ENCODE measurements at places on chromosomes 7 and 10.

DNA sequence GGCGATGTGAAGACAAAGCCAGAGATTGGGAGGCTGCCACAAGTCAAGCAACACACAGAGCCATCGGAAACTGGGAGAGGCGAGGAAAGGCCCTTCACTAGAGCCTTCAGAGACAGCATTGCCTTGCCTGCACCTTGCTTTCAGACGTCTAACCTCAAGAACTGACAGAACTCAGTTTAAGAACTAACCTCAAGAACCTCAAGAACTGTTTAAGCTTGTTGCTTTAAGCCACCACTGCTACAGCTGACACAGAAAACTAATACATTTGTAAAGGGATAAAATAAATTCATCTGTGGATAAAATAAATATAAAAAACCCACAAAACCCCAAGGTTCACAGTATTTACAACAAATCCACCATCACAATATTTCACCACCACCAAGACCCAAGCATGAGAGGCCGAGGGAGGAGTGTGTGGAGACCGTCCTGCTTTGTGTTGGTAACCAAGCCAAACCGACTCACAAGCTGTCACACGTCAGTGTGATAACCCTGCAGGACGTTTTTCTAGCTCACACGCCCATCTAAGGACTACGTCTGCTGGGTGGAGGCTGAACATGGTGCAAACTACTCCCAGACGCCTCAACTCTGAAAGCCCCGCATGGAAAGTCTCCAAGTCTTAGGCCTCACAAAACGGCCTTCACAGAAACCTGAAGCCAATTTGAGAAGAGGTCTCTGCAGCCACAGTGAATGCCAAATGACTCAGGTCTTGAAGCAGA, 116.8 kb downstream of the ABLIM1 start:
- peak; percentile 49 for DNase-seq

GRCh38 chr10:63337455-63338251, 128.1 kb downstream of the JMJD1C start:
- no peak for DNase-seq

DNA sequence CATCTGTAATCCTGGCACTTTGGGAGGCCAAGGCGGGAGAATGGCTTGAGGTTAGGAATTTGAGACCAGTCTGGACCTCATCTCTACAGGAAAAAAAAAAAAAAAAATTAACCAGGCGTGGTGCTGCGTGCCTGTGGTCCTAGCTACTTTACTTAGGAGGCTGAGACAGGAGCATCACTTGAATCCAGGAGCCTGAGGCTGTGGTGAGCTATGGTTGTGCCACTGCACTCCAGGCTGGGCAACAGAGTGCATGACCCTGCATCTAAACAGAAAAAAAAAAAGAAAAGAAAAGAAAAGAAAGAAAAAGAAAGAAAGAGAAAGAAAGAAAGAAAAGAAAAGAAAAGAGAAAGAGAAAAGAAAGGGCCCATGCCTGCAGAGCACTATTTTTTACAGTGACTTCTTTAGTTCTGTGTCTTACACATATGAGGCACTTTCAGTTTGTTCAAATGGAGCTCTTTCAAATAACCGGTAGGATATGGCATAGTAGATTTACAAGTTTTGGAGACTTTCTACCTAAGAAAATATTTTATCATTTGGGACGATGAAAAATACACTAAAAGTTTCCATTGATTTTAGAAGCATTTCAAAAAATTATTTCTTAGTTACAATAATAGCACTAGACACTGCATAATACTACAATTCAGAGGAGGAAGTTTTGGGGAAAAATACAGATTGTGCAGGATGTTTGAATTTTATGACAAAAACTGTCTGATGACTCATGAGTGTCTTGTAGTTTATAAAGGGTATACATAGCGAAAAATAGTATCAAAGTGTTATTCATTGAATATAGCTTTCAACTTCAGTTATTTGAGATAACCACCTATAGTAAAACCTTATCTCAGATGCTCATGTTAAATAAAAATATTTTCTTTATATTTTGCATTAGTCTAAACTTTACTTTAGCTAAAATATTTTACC, 75.9 kb downstream of the MDFIC start:
- DNase-seq = no peak

GRCh38 chr7:30735631-30736030, 16.3 kb upstream of the INMT start:
- DNase-seq = no peak

DNA sequence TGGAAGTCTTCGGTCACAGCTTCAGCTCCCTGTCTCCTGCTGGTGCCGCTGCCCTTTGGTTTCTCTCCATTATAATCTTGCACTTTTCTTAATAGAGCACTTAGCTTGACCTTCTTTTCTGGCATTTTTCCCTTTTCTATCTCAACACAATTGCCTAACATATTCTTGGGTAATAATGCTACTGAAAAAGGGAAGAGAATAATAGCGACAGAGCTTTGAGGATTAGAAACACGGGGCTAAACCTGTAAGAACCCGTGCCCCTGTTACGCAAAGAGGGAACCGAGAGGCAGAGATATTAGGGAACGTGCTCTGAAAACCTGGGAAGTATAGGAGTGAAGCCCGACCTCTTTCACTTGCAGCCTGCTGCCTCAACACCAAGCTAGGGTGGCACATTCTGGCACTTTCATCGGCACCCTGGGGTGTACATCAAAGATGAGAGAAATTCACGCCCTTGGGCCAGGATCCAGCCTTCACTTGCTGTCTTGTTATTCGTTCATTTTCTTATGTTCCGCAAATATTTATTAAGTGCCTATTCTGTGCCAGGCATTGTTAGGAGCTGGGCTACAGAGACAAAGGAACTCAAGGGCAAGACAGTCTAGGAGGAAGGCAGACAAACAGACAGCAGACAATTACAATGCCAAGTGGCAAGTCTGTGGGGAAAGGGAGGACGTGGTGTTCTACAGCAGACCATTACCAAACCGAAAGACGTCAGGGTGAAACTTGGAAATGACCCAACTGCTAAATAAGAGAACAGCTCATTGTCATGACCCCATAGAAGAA, 33.0 kb upstream of the GALNTL5 start:
- DNase-seq = no peak

DNA sequence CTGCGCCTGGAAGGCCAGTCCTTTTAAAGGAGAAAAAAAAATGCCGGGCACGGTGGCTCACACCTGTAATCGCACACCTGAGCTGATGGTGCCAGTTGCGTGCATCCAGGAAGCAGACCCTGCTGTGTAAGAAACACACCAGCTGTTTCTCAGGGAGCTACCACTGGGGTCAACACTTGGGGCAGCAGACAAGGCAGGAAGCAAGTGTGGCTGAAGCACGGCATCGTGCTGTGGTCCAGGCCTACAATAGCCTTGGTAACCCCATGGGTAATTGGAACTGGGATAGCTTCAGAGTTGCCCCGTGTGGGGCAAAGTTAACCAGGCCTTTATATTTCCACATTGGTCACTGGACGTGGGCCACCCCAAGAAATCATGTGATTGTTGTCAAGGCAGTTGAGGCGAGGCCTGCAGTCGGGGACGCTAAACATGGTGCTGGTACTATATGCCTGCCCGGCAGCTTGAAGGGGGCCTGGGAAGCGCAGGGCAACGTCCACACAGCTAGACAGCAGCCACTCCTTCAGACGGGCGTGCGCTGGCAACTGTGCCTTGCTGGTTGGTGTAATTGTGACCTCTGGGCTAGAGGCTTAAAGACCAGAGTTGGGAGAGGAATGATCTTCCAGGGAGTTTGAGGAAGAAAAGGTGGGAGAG, 2.5 kb upstream of the TACR2 start:
- no peak for DNase-seq

DNA sequence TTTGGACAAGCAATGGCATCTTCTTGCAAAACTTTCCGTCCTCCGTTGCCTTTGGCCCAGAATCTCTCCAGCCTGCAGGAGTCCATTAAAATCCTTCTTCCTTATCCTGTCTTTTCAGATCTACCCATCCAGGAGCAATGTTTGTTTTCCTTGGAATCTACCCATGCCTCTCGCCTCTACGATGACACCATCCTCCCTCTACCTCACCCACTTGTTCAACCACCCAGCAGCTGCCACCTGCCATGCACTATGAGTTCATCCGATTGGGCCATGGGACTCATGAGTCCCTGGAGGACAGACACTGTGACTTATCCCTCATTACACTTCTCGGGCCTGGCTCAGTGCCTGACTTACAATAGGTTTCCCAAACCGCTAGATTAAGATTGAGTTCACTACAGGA, 26.8 kb upstream of the MGMT start:
- DNase-seq = no peak

DNA sequence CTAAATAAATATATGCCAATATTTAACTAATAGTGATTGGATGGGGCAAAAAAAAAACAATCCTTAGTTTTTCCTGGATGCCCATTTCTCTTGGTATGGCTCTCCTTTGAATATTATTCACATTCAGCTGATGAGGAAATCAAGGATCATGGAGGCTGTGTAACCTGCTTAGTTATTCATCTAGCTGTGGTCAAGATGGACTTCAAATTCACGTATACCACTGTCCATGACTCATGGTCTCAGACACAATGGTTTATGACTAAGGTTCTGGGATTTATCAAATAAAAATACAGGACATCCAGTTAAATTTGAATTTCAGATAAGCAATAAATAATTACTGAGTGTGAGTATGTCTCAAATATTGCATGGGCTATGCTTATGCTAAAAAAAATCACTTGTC, 191.5 kb upstream of the CELF2 start:
- DNase-seq = peak; percentile 90

DNA sequence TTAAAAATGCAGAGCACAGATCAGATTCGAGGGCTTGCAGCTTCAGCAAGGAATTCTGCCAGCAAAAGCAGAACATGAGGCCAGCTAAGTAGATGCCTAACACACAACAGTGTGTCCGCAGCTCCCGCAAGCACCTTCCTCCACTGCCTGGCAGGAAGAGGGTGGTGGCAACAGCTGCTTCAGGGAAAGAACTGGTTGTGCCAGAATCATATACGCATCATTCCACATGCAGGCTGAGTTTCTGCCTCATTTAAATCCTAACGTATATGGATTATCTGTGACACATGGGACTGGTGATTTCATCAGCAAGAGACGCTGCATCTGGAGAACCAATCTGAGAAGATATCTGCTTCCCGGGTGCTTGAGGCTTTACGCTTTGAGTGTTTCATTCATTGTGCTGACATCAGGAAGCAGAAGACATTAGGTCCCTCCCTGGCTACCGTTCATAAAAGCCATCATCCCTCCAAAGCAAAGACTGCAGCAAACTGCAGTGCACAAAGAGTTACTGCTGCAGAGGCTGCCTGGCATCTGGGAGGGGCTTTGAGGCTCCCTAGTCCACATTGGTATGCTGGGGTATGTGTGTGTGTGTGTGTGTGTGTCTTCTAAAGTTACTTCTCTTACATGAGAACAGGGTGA, 78.8 kb downstream of the FAM13C start:
- no peak for DNase-seq

DNA sequence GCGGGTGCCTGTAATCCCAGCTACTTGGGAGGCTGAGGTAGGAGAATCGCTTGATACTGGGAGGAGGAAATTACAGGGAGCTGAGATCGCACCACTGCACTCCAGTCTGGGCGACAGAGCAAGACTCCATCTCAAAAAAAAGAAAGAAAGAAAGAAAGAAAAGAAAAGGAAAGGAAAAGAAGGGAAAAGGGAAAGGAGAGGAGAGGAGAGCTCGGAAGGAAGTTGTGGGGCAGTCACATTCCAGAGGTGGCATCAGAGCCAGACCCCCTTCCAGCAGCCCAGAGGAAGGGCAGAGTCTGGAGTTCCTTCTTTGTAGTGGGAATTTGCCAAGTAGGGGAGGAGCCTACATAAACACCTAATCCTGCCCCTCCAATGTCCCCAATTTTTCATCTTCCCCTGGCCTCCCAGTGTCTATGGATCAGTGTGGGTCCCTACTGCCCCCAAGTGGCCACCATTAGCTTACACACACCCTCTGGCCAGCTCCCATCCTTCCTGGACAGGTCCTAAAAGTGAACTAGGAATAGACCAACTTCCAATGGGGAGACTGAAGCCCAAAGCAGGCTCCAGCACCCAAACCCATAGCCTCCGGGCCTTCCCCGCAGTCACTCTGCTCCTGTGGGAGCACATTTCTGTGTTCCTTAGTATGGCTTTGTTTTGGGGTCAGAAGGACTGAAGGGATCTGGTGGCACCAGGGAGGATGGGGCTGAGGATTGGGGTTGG, 39.6 kb upstream of the HSPB1 start:
- peak; percentile 73 for DNase-seq

DNA sequence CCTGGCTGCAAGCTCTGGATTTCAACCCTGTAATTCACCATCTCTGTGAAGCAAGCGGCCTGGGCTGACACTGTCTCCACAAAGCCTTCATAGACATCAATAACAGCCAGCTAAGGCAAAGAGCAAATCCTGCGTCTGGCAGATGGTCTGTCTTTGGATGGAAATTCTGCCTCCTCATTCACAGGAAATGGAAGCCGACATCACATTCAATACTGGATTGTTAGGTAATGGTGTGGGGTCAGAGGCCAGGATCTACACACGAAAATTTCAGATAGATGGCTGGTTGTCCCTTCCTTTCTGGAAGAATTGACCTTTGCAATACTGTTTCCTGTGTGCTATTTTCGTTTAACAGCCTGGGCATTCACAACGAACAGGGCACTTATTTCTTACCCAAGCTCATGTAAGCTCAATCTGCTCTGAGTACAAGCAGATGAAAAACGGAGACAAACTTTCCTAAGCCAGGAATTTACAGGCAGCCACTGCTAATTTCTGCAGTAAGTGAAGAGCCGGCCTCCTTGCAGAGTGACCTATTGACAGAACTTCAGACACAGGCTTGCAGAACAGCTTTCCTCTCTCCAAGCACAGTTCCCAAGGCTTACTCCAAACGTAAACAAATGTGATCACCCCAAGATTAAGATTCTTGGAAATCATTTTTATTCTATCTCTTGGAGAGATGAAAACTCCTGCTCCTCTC, 3.1 kb upstream of the ADAM12 start:
- DNase-seq = no peak

DNA sequence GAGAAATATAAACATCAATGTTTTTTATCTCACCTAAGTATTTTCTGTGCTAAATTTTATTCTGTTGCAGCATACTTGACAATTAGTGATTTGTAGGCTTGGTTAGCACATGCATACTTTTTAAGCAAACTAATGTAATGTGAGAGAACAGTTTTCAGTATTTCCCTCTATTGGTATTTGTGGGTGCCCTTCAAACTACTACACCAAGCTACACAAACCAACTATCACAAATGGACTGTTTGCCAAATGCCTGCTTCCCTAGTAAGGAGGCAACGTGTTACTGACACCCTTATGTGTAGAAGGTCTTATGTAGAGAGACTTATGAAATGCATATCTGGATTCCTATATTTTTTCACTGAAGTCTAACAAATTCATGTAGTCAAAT, 98.4 kb upstream of the FZD1 start:
- DNase-seq = no peak

- no peak for DNase-seq
Measured at GRCh38 chr7:49636400-49636799, 137.0 kb upstream of the VWC2 start.

- DNase-seq = no peak
Measured at GRCh38 chr10:71635867-71636266, 83.7 kb downstream of the C10orf105 start.

DNA sequence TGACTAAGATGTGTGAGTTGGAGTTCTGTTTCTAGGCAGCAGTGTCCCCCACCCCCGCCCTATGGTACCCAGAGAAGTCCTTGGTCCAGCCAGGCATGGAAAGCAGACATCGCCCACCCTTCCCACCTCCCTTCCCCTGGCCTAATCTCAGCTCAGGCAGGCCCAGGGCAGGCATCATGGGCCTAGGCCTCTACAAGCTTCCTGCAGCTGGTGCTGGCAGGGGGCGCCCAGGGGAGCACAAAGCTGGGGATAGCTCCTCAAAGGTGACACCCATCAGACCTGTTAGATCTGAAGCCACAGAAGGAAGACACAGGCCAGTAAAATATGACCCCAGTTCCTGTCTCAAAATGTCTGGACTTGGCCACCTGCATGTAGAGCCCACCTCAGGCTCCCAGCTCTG, 18.9 kb upstream of the UNC5B start:
- no peak for DNase-seq

GRCh38 chr10:93775356-93775755, 17.6 kb downstream of the LGI1 start:
- peak; percentile 6 for DNase-seq

Data from ELR (cell line).